Uterine smooth muscle cell (primary cell): ENCODE measurements at places on chromosomes 13 and 19. TPM values are rescaled to one million over a fixed set of nuclear protein-coding genes. Genes with fewer than 3 reads are reported as not detected.

The HOMER3 gene
- 85.0 and 94.4 TPM in 2 replicates for total RNA-seq

The RXFP2 gene
- not detected in 2 replicates for total RNA-seq

The SYNE4 gene
- total RNA-seq = 0.25 TPM in 1 of 2 replicates, not detected in the other

The LRRC63 gene
- total RNA-seq = 0.22 and 0.50 TPM in 2 replicates

The OSCAR gene
- total RNA-seq = 0.22 and 0.50 TPM in 2 replicates

The ZNF730 gene
- 1.4 and 1.9 TPM in 2 replicates for total RNA-seq

The COMP gene
- 0.11 and 1.1 TPM in 2 replicates for total RNA-seq

The PGLYRP2 gene
- not detected in 2 replicates for total RNA-seq
